ENCODE measurements at places on chromosomes 1 and 21.

DNA sequence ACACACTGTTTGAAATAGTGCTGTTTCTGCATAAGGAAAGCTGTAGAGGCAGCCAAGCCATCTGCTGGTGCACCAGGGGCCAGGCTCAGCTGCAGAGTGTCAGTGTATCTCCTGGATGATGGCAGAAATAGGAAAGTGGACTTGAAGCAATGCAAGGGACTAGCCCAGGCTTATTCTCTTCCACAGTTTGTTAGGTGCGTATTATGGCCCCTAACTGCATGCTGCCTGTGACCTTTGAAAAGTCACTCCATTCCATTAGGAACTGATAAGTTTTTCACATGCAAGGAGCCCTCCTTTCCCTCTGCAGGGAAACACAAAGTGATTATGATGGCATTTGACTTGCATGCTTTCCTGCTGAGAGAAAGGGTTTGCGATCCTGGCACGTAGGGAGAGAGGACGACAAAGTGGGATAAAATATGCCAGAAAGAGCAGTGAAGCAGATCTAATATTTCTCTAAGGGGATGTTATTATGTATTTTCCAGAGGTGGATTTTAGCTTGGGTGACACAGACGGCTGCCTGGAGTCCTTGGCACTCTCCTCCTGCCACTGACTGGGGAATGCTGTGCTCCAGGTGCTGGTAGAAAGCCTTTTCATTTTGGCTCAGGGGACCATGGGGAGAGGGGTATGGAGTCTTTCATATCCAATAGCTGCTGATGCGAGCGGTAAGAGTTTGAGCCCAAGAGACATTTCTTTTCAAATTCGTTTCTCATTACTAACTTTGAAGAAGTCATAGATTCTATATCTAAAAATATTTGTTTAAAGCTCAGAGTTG is 402.1 kb upstream of the B3GALT2 start:
- no peak for DNase-seq

- DNase-seq: no peak
Observed at GRCh38 chr1:107264561-107264960, 123.7 kb downstream of the NTNG1 start.

- no peak for DNase-seq
Observed at GRCh38 chr1:25088180-25088701, 144.1 kb downstream of the SYF2 start.

- DNase-seq: no peak
Observed at GRCh38 chr1:181768211-181768929, 285.1 kb downstream of the CACNA1E start.

GRCh38 chr1:43548285-43549271 is 17.9 kb downstream of the PTPRF start:
- DNase-seq: no peak

GRCh38 chr1:59367301-59368007 is 70.6 kb downstream of the FGGY start:
- DNase-seq: no peak

DNA sequence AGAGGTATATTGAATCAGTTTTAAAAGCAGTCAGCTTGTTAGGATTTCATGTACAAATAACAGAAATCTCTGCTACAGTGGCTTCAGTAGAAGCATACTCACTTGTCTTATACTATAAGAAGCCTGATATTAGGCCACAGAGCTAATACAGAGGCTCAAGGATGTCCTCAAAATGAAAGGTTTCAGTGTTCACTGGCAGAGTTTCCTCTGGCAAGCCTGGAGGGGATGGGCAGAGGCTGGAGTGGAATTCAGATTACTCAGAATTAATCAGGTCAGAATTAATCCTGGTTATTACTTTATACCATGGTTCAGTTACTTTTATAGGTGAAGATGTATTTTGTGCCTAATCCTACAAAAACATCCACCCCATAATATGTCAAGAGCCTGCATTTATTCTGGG is 520.5 kb downstream of the USP25 start:
- DNase-seq: no peak

GRCh38 chr1:111392042-111392441 is 35.5 kb downstream of the OVGP1 start:
- no peak for DNase-seq

DNA sequence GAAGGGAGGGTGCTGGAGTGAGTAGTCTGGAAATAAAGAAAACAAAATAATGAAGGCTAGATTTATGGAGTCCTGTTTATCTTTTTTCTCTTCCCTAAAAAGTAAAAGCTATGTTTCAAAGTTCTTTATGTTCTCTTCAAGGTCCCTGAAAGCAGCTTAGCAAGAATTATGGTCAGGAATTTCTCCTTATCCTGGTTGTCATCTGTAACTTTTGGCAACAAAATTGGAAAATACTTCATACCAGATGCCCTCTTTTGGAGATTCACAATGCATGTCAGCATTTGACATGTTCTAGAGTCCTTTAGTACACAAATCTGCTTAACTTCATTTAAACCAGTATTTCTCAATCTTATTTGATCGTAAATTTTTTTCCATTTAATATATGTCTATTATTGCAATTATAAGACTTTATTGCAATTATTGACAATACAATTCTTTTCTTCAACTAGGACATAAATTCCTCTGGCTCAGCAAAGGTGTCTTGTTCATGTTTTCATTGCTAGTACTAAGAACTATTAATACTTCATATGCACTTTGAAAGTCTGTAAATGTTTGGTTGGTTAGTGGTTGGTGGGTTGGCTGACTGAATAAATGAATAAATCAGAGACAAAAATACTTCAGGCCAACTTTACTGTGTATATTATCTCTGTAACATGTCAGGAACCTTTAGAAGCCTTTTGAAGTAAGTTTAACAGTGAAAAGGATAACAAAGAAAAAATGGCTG is 101.5 kb downstream of the ATP1B1 start:
- DNase-seq: no peak

Data from activated naive CD4-positive, alpha-beta T cell treated with anti-CD3 and anti-CD28 coated beads, Interleukin-2, amount 10 ng/mL, durations not matched to agents 7 days and 5 days (primary cell).